ENCODE measurements at places on chromosomes 13 and 19. TPM values are rescaled to one million over a fixed set of nuclear protein-coding genes. Genes with fewer than 3 reads are reported as not detected.

- peak; percentile 57 for DNase-seq
These were observed 495 bp downstream of the DCLK1 start for GRCh38 chr13:36130552-36131221.

GRCh38 chr19:50238043-50238442 lies 34.6 kb downstream of the MYH14 start:
- no peak for DNase-seq

DNA sequence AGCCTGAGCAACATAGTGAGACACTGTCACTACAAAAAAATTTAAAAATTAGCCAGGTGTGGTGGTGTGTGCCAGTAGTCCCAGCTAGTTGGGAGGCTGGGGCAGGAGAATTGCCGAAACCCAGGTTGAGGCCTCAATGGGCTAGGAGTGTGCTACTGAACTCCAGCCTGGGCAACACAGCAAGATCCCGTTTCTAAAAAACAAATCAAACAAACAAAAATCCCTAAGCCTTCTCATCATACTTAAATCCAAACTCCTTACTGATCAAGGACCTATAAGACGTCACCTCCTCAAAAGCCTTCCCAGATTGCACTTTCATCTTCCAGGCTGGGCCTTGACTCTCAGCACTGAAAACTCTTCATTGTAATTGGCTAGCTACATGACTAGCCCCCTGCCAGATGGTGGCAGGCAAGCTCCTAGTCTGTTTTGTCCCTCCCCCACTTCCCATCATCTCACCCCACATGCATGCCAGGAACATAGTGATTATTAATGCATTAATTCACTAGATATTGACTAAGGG lies 17.5 kb upstream of the NANOS3 start:
- no peak for DNase-seq

GRCh38 chr19:30137747-30138146 lies 195.7 kb downstream of the URI1 start:
- DNase-seq, result no peak

The CLIP3 gene
- 10.3 TPM for total RNA-seq

GRCh38 chr13:36875431-36875830 lies 44.6 kb downstream of the SMAD9 start:
- no peak for DNase-seq

The JSRP1 gene
- 5.0 TPM for total RNA-seq

The LSR gene
- 87.2 TPM for total RNA-seq

GRCh38 chr13:91167706-91168385 lies 179.6 kb upstream of the MIR17HG start:
- no peak for DNase-seq

GRCh38 chr13:25927932-25928331 lies 123.9 kb downstream of the SHISA2 start:
- DNase-seq, result no peak

DNA sequence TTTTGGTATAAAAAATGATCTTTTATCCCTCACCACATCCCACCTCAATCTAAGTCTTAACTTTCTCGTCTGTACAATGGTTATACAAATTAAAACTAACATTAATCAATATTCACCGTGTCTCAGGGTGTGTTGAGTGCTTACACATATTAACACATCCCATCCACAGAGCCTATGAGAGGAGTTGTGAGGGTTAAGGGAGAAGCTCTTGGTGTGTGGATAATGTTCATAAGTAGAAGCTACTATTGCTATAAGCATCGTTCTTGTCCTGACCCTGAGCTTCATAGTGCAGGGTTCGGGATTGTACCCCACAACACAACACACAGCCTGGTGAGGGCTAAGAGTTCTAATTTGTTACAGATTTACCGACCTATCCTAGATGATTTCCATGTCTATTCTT lies 2.5 kb downstream of the FPR3 start:
- no peak for DNase-seq

GRCh38 chr13:111210544-111211469 lies 95.7 kb downstream of the ARHGEF7 start:
- DNase-seq, result peak; percentile 53

- peak; percentile 80 for DNase-seq
These were observed 689 bp downstream of the DCUN1D2 start for GRCh38 chr13:113489549-113490495.

The APLP1 gene
- 3.8 TPM for total RNA-seq

- DNase-seq, result no peak
These were observed 5.2 kb downstream of the FAAP24 start for GRCh38 chr19:32977280-32977679.

The CYP4F12 gene
- 4.4 TPM for total RNA-seq

- DNase-seq, result no peak
These were observed 40.3 kb upstream of the UFM1 start for GRCh38 chr13:38309397-38309796.

The FREM2 gene
- 16.9 TPM for total RNA-seq

The FUT2 gene
- total RNA-seq, result 5.8 TPM

The ZNF610 gene
- total RNA-seq, result 4.9 TPM

GRCh38 chr13:74751739-74752138 lies 617.5 kb upstream of the KLF12 start:
- no peak for DNase-seq

GRCh38 chr13:97202761-97203160 lies 19.4 kb upstream of the MBNL2 start:
- no peak for DNase-seq

GRCh38 chr19:18878858-18879578 lies 16.9 kb downstream of the CERS1 start:
- no peak for DNase-seq

DNA sequence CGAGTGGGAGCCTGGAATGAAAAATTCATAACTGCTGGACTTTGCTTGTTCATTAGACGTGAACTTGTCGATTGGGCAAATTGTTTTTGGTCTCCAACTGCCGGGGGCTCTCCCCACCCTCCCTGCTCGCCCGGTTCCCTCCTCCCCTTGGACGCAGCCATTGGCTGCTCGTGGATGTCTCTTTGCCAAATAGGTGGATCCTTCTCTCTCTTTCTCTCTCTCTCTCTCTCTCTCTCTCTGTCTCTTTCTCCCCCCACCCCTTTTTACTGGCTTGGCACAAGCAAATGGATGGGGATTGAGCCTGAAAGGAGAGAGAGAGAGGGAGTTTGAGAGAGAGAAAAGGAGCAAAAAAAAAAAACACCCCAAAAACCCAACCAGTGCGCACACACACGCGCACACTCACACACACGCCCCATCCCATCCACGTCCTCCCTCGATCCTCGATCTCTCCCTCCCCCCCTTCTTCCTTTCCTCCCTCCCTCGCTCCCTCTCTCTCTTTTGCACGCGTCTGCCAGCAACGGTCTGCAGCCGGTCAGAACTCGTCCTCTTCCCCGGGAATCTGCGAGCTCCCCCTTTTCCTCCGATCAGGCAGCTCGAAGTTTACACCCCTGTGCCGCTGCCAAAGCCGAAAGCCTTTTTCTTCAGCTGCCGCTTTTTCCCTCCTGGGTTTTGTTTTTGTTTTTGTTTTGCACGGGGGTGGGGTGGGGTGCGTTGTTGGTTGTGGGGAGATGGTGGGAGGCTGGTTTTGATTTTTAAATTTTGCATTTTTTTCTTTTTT lies 27.8 kb downstream of the NFIX start:
- peak; percentile 77 for DNase-seq

GRCh38 chr13:29909081-29909730 lies 58.8 kb upstream of the UBL3 start:
- no peak for DNase-seq

The STARD13 gene
- 37.2 TPM for total RNA-seq

DNA sequence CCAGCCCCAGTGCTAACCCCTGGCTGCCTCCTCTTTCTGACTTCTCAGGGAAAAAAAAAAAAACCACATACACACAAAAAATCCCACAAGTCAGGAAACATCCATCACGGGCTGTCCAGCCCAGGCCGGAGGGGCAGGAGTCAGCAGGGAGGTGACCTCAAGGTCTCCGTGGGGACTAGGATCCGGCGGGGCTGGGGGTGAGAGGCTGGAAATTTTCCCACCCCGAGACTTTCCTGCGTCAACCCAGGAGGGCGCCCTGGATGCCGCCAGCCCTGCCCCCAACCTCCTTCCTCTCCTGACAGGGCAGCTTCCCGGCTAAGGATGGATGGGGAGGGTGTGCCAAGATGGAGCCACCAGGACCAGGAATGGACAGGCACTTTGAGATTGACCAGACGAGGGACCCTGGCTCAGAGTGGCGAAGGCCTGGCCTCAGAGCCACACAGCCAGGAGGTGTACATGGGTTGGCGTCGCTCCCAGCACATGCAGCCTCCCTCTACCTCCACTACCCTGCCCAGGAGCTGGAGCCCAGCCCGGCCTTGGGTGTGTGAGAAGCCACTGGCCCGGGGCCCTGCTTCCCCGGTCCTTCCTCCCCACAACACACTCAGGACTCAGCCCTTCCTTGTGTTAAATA lies 33.3 kb downstream of the BLOC1S3 start:
- peak; percentile 38 for DNase-seq

- no peak for DNase-seq
These were observed 28.5 kb downstream of the MED4 start for GRCh38 chr13:48066310-48066989.

GRCh38 chr19:3451451-3451866 lies 28.9 kb downstream of the SMIM24 start:
- no peak for DNase-seq

The CYP2B6 gene
- 0.31 TPM for total RNA-seq

DNA sequence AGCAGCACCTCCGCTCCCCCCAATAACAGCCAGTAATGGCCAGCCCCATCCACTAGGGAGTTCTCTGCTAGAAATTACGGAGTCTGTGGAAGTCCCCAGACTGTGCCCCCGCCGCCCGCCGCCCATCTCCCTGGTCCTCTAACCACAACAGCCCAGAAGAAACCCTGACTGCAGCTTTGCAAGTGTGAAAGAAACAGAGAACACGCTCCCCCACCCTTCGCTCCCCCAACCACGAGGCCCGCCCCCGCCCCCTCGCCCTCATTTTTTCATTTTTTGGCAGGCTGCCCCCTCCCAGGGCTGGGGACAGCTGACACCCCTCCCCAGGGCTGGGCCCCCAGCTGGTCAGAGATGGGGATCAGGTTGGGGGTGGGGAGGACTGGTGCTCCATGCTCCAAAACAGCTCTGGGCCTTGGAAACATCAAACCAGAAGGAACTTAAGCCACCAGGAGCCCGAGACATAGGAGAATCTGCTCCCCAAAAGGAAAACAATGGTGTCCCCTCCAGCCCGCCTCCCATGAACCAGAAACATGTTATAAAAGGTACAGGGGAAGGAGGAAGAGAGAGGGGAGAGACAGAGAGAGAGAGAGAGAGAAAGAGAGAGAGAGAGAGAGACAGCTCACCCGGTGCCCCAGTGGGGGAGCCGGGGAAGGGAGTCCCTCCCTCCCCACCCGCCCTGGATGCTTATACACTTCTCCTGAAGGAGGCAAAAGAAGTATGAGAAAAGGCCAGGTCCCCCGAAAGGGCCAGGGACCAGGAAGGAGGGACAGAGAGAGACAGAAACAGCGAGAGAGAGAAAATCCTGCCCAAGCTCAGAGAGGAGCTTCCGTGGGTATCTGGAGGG lies 29.8 kb upstream of the ASF1B start:
- DNase-seq, result no peak

The HSH2D gene
- total RNA-seq, result 7.7 TPM

DNA sequence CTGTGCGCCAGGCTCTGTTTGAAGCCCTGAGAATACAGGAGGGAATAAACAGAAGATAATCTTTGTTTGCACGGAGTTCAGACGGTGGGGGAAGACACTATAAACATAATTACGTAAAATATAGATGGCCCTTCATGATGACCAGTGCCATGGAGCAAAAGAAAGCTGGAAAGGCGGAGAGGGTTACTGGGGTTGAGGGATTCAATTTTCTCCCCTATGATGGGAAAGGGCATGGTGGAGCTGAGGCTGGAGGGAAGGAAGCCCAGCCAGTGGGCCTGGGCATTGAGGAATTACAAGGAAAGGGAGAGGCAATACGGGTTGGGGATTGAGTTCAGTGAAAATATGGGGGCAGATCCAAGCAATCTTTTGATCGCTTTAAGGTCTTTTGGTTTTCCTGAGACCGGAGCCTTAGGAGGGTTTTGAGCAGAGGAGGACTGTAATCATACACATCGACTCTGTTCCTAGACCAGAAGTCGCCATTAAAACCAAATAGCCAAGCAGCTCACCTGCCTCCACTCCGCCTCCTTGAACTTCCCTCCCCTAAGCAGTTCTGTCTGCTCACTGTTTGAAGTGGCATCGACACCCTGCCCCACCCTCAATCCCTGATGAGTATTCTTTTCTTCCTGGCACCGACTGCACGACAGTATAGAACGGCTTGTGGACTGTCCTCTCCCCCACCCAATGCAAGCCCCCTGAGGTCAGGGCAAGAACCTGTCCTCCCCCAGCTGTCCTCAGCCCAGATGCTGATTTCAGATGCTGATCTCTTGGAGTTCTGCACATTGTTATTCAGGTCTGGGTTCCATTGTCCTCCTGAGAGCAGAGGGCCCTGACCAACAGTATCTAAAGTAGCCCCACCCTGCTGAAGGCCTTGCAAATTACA lies 813 bp upstream of the ZNF296 start:
- no peak for DNase-seq

DNA sequence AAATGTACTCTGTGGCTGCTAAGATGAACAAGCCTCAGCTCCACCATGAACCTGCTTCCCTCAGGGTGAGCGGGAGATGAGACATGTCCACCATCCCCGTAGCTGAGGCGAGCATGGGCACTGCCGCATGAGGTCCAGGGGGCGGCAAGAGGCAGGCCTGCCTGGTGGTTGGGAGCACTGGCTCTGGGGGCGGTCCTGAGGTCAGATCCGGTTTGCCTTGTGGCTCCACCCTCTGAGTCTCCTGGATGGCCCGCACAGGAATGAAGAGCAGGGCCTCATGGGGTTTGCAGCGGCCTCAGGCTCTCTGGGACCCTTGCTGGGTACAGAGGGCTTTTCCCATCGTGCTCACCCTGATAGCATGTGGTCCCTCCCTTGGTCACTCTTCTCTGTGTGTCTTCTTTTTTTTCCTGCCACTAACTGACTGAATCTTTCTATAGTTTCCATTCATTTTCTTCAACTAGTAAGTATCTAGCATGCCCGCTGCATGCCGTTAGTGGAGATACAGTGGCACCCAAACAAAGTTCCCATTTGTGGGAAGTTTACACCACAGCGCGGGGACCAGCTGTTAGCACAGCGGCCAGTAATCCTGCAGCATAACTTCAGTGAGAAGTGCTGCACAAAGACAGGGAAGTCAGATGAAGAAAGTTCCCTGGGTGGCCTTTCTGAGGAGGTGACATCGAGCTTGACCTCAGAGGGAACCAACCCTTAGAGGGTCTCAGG lies 37.3 kb downstream of the CAPN12 start:
- DNase-seq, result no peak

The GAMT gene
- total RNA-seq, result 16.3 TPM

The ZNF547 gene
- 4.1 TPM for total RNA-seq

The PABPC3 gene
- total RNA-seq, result 0.22 TPM

The GPR4 gene
- 9.7 TPM for total RNA-seq

GRCh38 chr13:44848920-44849676 lies 140.2 kb downstream of the NUFIP1 start:
- no peak for DNase-seq

GRCh38 chr19:29325241-29325975 lies 112.5 kb upstream of the UQCRFS1 start:
- DNase-seq, result no peak

The PSMD8 gene
- 126 TPM for total RNA-seq

The KIR3DL1 gene
- 0.25 TPM for total RNA-seq

DNA sequence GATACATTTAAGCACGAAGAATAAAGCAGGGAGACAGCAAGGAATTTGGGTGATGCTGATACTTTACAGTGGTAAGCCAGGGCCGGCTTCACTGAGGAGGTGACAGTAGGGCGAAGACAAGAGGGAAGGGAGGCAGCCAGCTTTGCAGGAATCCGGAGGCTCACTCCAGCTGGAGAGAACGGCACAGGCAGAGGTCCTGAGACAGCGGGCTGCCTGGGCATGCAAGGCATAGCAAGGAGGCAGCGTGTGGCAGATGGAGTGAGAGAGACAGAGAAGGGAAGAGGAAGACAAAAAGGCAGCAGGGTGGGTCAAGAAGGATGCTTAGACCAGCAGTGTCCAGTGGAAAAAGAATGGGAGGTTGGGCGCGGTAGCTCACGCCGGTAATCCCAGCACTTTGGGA lies 83.2 kb upstream of the WASF3 start:
- no peak for DNase-seq

The WDR62 gene
- total RNA-seq, result 0.69 TPM

Data from kidney (tissue), 22 donors.